Glomerular endothelial cell (primary cell): ENCODE measurements at places on chromosomes 6 and 20. TPM values are rescaled to one million over a fixed set of nuclear protein-coding genes. Genes with fewer than 3 reads are reported as not detected.

Gene ZSWIM1
- 9.4 and 11.4 TPM in 2 replicates for total RNA-seq

Gene ELOVL2
- not detected in 2 replicates for total RNA-seq

Gene BEND3
- 3.2 and 4.6 TPM in 2 replicates for total RNA-seq

Gene PGC
- not detected in 2 replicates for total RNA-seq
